T-cell (primary cell): ENCODE measurements at places on chromosomes 5 and 9.

DNA sequence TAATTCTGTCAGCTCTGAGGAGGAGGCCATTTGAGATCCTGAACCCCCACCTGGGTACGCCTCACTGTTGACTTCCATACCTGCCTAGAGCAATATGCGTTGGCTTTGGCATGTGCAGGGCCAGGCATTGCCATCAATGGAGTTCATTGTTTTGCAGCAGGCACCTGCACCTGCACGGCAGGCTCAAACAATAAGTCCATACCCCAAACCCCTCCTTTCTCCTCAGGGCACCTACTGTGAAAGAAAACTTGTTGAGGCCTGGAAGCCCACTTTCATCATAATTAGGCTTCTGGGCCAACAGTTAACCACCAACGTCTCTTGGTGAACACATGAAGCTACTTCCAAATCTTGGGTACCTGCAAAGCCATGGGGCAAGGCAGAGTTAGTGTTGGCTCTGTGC is 238.7 kb downstream of the NFIB start:
- no peak for DNase-seq

GRCh38 chr5:139666551-139666950 is 18.4 kb downstream of the CXXC5 start:
- no peak for DNase-seq

GRCh38 chr9:133233681-133234432 is 24.8 kb upstream of the OBP2B start:
- DNase-seq: no peak

DNA sequence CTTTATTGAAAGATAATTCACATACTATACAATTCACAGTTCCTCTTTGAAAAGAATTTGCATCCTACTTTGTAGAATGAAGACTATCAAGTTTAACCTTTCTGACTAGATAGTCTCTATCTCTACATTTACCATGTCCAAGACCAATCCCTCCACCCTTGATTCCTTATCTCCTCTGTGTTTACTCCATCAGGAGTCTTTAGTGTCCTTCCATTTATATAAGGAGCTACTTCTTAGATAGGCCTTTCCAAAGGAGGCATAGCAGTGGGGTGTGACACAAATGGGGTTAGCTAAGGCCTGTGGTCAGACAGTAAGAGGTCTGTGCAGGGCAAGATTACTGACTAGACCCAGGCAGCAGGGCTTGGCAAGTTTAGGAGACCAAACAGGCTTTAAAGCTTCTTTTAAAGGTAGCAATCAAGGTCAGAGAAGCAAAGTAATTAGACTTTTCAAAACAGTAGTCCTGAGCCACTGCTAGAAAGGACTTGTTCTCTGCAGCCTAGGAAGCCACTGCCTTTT is 11.1 kb upstream of the DMXL1 start:
- no peak for DNase-seq

DNA sequence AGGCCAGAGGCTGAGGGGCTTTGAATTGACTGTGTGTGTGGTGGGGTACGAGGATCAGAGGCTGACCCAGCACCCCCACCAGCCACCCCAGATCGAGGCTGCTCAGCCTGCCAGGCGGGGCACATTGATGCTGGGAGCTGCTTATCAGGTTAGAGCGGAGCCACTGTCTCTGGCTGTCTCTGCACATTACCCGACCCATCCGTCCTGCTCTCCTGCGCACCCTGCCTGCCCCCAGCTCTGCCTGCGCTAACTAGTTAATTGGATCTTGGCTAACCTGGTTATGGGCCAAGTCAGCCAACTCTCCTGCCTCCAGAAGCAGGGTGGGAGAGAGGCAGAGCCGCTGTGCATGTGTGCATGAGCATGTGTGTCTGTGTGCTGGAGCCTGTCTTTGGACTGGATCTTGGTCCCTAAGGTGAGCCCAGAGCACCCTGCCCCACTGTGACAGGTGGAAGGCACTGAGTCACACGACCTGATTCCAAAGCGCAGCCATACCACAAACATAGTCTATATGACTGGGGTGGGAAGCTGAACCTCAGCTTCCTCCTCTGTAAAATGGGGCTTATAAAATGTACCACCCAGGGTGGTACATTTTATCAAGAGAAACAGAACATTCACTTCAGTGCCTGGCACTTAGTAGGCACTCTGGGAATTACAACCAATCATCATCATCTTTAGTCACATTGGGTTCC is 39.7 kb downstream of the PCDH1 start:
- DNase-seq: no peak

GRCh38 chr9:127336086-127336485 is 60.9 kb upstream of the SLC2A8 start:
- DNase-seq: no peak

- DNase-seq: no peak
Measured at GRCh38 chr9:36194326-36195000, 3.7 kb downstream of the CLTA start.

- no peak for DNase-seq
Measured at GRCh38 chr9:123335986-123336329, 20.0 kb upstream of the CRB2 start.

GRCh38 chr5:178186427-178186826 is 744 bp downstream of the GMCL2 start:
- no peak for DNase-seq

DNA sequence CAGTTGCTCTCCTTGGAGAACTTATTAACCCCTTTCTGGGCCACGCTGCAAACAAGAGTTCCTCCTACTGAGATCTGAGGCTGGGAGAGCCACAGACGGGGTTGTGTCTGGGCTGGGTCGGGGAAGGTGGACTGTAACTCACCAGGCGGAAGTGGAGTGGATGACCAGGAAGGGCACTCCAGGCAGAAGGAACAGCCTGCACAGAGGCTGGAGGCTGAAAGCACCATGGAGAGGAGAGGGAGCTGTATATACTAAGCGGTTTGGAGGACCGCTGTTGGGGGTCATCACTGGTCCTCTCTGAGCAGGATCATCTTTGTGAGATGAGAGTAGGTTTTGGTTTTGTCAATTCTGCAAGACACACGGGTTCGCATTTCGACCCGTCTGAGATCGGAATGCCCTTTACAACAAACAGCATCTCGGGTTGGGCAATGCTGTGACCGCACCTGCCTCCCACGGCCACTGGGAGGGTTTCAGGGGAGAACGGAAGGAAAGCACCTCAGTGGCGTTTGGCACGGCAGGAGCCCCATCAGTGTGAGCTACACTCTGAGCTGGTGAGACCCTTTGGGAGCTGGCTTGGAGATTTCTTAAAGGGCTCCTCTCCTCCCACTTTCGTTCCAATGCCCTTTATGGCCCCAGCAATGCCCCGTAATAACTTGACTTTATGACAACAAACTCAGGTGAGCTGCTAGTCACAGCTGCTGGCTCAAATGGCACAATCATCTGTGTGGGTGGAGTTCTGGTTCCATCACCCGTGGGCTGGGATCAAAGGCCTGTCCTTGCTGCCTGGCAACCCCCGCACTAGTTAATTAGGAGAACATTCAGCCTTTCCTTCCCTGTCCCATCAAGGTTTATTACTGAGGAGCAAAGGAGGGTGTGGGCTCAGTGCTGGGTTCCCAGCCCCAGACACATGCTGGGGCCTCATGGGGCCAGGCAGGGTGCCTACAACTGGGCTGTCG is 18.7 kb upstream of the NEURL1B start:
- DNase-seq: no peak

DNA sequence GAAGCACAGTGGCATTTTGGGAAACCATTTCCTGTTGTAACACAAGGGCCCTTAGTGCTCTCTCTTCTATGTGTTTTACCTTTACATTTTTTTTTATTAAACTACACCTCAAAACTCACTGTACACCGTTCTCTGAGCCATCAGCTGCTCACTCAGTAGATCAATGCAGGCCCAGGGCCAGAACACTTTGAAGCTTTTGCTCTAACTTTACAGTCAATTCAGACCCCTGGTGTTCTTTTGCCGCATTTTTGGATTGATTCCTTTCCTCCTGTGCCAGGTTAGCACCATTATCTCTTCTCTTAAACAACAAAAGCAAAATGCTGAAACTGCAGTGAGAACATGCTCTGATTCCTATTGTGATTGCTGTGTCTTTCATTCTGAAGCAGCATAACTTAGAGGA is 269.8 kb upstream of the RGMB start:
- no peak for DNase-seq
